Osteocyte (in vitro differentiated cells): ENCODE measurements at places on chromosomes 6 and 20.

DNA sequence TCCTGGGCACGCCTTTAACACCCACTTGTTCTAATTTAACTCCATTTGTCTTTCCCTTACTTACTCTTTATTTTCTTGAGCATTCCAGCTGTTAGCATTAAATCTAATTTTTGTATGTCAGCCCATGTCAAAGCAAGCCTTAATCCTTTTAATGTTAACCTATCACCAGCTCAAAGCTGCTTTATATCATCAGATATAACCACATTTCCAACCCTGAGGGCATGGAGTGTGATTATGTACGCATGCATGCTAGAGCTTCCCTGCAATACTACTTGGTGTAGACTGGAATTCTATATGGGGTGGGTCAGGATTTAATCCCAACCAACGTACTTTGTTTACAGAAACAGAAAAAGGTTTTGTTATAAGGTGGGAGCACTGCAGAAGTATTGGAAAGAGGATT lies 139.4 kb upstream of the HMGN3 start:
- DNase-seq = no peak

DNA sequence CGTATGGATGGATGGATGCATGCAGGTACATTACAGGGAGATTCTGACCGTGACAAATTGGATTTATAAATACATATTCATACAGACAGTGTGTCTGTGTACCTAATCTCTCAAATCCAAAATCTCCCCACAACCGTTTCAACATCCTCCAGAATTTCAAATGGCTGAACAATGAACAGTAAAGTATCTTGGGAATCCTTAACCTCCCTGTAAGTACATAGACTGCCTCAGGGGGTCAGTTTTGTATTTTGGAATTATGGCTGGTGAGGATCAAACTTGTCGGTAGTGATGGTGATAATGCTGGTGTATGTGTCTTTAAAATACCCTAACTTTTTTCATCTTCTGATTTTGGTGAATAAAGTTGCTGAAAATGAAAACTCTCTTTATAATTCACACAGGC lies 246.2 kb downstream of the FOXC1 start:
- no peak for DNase-seq

- no peak for DNase-seq
Observed at GRCh38 chr6:155056756-155057155, 61.6 kb downstream of the TIAM2 start.

DNA sequence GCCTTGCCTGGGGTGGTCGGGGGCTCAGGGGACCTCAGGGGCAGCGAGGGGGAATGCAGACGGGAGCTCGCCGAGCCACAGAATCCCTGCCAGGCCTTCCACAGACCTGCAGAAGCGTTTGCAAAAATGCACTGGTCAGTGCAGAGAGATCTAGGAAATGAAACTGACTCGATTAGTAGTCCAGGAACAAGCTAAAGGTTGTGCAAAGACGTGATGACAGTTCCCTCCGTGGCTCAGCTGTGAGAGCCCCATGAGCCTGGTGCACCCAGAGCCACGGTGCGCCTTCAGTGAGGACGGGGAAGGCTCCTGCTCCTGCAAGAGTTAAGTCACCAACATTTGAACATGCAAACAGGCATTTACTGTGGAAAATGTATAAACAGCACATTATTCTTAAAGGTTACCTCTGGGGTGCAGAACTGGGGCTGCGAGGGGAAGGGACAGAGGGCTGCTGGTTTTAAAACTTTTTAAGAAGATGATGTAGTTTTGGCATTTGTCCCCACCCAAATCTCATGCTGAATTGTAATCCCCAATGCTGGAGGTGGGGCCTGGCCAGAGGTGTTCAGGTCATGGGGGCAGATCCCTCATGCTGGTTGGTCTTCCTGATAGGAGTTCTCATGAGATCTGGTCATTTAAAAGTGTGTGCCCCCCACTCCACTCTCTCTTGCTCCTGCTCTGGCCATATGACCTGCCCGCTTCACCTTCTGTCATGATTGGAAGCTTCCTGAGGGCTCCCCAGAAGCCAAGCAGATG lies 147.3 kb downstream of the DLL1 start:
- peak; percentile 69 for DNase-seq

- no peak for DNase-seq
Observed at GRCh38 chr20:5703681-5704101, 46.5 kb upstream of the SHLD1 start.

DNA sequence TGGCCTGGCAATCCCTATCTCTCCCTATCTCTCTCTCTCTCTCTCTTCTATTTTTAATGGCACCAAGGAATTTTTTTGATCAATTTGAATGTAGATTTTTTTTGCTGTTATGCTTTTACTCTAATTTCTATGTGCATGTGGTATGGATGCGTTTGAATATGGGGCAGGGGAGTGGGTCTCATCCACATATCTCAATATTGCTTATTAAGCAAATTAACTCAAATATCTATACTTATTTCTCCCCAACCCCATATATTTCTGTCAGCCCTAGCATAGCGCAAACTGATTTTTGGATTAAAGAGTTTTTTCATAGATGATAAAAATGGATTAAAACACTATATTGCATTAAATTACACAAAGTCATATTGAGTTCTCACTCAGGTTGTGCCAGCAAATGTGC lies 210.2 kb downstream of the KHDRBS2 start:
- DNase-seq = no peak

DNA sequence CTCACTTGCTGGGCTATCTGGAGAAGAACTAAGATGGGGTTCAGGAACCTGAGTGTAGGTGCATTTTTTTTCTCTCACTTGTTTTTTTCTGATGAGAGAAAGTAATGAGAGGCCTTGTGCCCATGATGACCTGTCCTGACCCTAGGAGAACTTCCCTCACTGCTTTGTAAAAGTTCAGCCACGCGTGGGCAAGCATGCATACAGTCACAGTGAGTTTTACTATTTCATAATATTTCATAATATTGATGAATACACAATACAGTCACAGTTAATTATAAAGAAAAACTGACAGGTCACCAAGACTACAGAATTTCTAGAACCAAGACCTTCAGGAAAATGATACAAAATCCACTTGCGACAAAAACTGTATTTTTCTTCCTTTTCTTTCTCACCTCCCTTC lies 111.8 kb downstream of the MAP7 start:
- DNase-seq = no peak

- DNase-seq = no peak
Observed at GRCh38 chr6:154830771-154831170, 97.6 kb downstream of the SCAF8 start.

- DNase-seq = no peak
Observed at GRCh38 chr6:45917439-45917838, 98.2 kb downstream of the CLIC5 start.
